ENCODE measurements at places on chromosomes 6 and 20. TPM values are rescaled to one million over a fixed set of nuclear protein-coding genes. Genes with fewer than 3 reads are reported as not detected.

DNA sequence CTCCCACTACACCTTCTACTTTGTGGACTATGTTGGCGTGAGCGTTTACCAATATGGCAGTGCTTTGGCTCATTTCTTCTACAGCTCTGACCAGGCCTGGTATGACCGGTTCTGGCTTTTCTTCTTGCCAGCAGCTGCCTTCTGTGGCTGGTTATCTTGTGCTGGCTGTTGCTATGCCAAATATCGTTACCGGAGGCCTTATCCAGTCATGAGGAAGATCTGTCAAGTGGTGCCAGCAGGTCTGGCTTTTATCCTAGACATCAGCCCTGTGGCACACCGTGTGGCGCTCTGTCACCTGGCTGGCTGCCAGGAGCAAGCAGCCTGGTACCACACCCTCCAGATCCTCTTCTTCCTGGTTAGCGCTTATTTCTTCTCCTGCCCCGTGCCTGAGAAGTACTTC, 16.5 kb upstream of the EFHC1 start:
- peak; percentile 37 for DNase-seq

SIRPB1 gene
- polyA plus RNA-seq: 4.0 TPM

DNA sequence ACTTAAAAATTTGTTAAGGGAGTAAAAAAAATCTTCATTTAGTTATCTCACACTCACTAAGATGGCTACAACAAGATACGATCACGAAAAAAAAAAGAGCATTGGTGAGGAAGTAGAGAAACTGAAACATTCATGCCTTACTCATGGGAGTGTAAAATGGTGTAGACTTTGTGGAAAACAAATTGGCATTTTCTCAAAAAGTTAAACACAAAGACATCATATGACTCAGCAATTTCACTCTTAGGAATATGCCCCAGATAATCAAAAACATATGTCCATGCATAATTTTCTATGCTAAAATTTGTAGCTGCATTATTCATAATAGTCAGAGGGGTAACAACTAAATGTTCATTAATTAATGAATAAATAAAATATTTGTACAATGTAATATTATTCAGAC, 120.9 kb upstream of the IRAK1BP1 start:
- no peak for DNase-seq

TMEM170B gene
- polyA plus RNA-seq: 1.4 TPM

DNA sequence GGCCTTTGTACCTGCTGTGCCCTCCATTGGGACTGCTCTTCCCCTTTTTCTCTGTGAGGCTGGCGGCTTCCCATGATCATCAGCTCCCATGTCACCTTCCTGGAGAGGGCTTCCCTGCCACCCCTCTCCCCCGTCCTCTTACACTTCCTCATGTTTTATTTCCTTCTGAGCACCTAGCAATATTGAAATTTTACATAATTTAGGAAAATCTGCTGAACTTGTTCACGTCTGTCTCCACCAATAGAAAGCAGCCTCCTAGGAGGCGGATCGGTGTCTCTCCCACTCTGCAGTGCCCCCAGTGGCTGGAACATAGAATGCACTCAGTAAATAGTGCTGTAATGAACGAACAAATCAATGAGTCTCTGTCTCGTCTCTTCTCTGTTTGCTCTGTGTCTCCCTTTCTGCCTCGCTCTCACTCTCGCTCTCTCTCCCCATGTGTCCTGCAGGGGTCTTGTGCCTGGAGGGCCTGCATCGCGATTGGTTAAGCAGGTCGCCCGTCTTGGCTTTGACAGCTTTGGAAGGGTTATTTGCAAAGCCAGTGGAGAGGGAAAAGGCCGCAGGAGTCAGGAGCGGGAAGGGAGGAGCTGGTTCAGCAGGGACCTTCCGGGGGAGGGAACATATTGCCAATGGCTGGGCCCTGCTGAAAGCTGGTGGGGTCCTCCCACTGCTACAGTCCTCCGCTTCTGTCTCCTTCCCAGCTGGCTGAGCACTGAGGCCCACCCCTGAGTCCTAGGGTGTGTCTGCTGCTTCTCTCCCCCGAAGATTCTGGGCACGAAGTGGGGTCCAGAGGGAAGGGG, 12.1 kb upstream of the OCSTAMP start:
- peak; percentile 65 for DNase-seq

GRCh38 chr20:63767456-63767855, 27.9 kb downstream of the SLC2A4RG start:
- DNase-seq: no peak

HCRTR2 gene
- polyA plus RNA-seq: not detected

UBE3D gene
- 15.9 TPM for polyA plus RNA-seq

DNA sequence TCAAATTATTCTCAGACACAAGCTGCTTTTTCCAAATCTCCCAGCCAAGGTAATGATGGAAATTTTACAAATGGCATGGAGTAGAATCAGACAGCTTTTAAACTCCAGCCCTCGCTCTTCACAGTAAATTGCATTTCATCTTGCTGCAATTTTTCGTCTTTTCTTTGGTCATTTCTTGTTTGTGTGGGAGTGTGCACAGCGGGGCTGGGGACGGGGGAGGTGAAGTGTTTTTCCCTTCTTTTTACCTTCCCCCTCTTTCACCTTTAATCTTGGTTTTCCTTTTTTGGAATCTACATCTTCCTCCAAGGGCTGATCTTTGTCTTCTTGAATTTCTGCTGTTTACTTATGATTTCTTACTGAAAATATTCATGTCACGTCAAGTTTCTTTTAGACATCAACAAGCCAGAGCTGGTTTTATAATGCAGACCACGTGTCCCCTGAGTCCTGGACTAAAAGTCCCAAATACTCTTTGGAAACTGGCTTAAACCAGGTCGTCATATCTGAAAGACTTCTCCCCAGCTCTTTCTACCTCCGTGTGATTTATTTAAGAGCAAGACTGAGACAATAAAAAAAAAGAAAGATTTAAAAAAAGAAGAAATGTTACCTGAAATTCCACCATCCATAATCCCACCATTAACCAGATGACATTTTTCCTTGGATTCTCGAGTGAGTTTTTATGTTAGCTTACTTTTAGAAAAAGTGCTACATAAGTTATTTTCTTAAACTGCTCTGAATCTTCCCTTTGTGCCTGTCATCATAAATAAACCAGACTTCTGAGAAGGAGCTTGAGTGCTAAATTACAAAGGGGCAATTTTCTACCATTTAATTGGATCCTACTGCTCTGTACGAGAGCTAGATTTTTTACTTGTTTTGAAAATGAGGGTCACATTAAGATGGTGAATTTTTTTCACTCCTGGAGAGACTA, 52.0 kb downstream of the MAP3K5 start:
- DNase-seq: no peak

HTR1E gene
- polyA plus RNA-seq: not detected

- no peak for DNase-seq
These were observed 26.4 kb downstream of the ANKRD60 start for GRCh38 chr20:58202044-58202443.

- DNase-seq: no peak
These were observed 51.5 kb upstream of the TRIM26 start for GRCh38 chr6:30264743-30265142.

DNA sequence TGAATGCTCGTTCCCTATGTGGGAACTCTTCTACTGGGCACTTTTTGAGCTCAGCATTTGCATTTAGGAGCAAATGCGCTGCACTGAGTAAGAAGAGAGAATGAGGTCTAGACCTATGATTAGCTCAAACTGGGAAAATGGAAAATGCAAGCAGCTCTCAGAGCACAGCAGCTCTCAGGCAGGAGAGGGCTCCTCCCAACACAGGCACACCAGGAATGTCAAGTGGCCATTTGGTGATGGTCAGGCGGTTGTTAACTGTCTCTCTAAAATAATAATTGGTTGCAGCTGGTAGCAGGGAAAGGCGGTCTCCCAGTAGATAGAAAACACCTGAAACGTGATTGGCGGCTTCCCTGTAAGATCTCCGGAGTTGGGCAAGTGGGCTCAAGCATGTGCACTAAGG, 162.0 kb upstream of the ECI2 start:
- DNase-seq: no peak

- DNase-seq: no peak
These were observed 8.6 kb upstream of the LY6G5C start for GRCh38 chr6:31689249-31690110.

OOEP gene
- not detected for polyA plus RNA-seq

GRCh38 chr20:43798291-43799149, 71.7 kb upstream of the GTSF1L start:
- DNase-seq: no peak

SDC4 gene
- 48.7 TPM for polyA plus RNA-seq

DNA sequence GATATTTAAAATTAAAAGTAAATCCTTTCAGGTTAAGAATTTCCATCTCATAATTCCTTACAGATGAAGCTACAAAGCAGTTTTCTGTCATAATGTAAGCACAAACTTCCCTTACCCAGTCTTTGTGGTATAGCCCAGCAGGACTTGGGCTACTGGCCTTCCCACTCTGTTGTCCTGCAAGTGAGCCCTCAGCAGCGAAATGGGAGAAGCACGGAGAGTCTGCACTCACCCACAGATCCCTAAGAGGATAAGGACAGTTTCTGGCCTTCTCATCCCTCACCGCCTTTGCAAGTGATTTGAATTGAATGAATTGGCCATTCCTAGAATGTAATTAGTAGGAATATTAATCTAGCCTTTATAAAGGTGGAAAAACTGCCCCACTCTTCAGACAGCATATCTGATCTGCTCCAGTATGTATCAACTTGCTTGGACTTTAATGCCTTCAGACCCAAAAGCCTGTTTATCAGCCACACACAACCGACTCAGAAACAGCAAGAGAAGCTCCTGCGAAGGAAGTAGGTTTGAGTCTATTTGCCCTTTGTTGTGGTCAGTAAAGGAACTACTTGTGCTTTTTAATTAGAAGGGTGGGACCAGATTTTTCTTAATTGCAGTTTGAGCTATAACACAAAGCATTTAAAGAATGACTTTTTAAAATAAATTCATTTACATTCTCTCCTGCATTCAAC, 29.9 kb upstream of the PRDM1 start:
- DNase-seq: no peak

DNA sequence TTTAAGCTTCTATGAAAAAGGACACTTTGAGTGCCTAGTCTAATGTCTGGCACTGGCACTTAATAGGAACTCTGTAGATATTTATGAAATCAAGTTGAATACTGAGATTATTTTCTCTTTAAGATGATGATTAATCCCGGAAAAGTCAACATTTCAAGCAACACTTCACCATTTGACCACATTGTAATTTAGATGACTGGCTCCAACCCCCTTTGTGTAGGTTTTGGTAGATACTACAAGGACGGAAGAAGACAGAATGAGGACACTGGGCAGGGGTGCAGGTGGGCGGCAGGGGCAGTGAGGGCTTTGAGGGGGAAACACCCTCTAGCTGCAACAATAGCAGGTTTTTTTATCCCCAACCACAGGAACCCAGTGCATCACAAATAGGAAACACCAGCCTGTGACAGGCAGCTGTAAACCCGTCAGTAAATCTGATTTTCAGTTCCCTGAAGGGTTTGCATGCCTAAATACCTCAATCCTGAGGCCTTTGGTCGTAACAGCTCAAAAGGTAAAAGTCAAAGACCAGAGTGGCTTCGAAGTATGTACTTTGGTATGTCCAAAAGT, 4.6 kb downstream of the DTNBP1 start:
- DNase-seq: no peak

DNA sequence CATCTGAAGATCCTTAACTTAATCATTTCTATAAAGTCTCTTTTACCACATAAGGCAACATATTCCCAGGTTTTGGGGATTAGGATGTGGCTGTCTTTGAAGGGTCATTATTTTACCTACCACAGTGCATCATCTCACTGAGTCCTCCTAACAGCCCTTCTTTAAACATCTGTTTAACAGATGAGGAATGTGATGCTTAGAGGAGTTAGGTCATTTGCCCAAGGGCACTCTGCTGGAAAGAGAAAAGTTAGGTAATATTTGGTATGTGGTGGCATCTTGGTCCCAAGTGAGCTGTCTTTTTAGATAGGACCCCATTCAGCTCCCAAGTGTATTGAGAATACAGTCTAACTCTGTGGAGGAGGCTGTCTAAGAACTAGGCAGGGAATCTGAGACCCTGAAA, 11.0 kb downstream of the MMP24 start:
- no peak for DNase-seq

DNA sequence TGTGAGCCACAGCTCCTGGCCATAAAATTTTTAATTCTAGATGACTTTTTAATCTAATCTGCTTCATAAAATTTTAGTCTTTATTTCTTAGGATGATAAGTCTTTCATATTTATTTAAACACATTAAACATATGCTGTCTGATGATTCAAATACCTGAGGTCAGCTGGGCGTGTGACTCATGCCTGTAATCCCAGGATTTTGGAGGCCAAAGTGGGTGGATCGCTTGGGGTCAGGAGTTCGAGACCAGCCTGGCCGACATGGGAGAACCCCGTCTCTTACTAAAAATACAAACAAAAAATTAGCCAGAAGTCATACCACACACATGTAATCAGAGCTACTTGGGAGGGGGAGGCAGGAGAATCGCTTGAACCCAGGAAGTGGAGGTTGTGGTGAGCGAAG, 53.1 kb downstream of the RBM24 start:
- DNase-seq: no peak

DNA sequence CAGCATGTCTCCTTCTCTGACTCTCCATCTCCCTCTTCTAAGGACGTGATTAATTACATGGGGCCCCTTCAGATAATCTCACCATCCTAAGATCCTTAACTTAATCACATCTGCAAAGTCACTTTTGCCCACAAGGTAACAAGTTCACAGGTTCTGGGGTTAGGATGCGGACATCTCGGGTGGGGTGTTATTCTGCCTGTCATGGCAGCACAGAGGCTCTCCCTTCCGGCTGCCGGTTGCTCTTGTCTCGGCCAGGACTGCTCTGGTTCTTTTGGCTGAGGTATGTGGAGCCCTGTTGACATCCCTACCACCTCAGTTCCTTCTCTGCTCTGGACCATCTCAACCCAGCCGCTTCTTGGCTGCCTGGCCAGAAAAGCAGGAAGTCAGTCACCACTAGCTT, 4.2 kb upstream of the CST11 start:
- DNase-seq: no peak

DNA sequence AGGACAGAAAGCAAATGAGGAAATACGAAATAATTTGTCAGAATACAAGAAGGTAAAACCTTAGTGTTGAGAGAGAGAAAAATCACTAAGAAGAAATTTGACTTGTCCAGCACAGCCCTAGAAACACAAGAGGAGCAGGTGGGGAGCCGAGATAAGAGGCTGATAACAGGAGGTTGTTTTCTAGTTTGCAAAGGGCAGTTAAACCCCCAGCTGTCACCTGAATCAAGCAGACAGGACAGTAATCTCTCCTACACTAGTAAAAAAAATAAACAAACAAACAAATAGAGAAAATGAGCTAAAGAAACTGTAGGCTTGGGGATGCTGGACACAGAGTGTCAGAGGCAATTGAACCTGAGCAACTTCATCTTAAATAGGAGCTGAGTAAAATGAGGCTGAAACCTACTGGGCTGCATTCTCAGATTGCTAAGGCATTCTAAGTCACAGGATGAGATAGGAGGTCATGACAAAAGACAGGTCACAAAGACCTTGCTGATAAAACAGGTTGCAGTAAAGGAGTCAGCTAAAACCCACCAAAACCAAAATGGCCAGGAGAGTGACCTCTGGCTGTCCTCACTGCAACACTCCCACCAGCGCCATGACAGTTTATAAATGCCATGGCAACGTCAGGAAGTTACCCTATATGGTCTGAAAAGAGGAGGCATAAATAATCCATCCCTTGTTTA, 40.4 kb downstream of the FAM184A start:
- DNase-seq: no peak

CFB gene
- polyA plus RNA-seq: 60.6 TPM

All from adrenal gland (tissue), 19 donors.